ENCODE measurements at places on chromosomes 1 and 21.

DNA sequence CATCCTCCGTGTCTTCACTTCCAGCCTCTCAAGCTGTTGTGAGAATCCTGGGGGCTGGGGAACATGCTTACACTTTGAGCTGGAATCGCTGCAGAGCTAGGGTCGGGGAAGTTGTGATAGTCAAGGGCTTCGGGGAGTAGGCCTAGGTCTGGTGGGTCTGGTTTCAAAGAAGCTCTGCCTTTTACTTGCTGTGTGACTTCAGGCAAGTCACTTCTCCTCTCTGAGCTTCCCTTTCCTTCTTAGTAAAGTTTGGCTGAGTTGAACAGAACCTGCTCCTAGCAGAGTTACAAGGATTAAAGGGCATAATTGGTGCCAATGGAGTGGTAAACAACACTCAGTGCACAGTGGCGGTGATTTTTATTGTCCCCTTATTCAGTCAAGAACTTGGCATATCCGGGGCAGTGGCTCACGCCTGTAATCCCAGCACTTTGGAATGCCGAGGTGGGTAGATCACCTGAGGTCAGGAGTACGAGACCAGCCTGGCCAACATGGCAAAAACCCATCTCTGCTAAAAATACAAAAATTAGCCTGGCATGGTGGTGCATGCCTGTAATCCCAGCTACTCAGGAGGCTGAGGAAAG is 25.7 kb downstream of the ARHGEF19 start:
- no peak for DNase-seq

DNA sequence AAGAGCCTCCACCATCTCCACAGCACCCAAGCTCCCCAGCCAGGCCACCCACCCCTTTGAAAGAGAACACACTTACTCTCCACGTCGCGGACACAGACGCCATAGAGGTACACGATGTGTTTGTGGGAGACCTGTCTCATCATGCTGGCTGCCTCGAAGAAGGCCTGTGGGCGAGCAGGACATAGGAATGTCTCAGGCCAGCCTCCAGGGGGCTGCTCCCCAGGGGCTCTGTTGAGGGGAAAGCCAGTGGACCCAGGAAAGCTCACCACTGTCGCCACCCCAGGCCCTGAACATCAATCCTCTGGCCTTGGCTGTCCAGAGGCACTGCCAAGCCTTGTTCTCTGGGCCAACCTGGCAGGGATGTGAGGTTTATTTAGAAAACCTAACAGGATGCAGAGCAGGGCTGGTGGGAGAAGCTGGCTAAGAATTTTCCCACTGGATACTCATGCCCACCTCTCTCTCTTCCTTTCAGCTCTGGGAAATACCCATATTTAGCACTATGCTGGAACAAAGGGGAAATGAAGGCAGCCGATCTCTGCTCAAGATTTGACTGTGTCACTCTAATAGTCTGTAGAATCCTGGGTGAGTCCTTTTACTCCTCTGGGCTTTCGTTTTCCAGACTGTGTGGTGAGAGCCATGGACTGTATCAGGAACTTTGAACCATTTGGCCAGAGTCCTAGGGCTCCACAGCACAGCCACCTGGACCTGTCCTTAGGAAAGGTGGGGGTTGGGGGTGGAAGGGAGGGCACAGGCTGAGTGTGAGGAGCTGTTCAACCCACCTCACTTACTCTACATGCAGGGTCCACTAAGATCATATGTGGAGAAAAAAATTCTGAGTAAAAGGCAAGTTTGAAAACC is 101.9 kb downstream of the RAVER2 start:
- DNase-seq, result no peak

GRCh38 chr21:45579383-45580180 is 37.3 kb upstream of the SLC19A1 start:
- no peak for DNase-seq

GRCh38 chr21:45827302-45827692 is 154.3 kb upstream of the COL6A1 start:
- DNase-seq, result no peak

DNA sequence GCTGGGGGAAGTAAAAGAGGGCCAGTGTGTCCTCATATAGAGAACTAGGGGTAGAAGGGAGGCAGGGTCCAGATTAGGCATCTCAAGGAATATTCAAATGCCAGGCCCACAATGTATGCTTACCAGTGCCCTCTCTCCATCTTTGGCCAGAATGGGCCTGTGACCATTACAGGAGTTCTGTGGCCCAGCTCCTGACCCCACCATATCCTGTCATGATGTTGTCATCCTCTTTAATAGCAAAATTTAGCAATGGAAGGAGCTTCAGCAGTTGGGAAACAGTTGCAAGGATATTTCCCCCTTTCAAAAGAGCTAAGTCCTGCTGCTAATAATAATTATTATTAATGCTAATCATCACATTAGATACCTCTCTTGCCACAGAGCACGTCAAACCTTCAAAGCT is 49.3 kb upstream of the JUN start:
- DNase-seq, result no peak

DNA sequence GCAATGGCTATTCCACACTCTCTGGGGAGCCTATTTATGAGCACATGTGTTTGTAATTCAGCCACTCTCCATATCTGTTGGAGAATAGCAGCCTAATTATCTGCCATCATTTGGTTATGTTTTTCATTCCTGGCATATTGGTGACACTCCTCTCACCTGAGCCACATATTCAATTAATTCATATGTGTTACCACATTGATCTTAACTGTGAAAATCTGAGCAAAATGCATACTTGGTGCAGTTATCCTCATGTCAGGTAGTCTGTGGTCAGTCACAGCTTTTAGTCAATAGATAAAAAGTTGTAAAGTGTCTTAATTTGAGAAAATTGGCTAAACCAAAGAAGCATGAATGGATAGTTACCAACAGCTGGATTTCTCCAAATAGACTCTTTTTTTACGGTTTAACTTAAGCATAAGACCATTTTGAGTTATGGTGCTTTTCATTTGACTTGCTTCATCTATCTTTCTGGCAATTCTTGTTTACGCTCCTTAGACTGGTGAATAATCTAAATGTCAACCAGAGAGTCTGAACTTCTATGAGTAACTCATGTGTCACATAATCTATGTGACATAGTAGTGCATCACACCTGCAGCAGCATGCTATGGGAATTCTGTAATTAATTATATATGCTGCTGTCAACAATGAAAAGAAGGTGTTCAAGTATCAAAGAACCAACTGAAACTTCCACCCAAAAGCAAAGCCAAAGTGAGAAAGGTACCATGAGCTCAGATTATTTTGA is 187.7 kb upstream of the SGIP1 start:
- DNase-seq, result no peak

- DNase-seq, result no peak
Measured at GRCh38 chr21:22125581-22125980, 1127.4 kb downstream of the NCAM2 start.

DNA sequence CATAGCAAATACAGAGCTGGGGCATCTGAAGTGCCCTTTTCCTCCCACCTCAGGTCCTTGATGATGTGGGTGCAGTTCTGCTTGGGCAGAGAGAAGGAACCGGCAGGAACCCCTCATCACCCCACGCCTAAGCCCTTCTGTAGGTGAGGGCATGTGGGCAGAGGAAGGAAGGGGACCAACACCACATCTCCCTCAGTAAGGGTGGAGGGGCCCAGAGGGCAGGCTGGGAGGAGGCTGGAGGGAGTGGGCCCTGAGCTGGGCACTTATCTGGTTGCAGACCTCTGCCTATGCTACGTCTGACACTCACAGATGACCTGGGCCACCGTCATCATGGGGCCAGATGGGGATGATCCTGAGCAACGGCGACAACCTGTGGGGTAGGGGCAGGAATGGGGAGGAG is 11.0 kb downstream of the ZNF687 start:
- DNase-seq, result no peak

- no peak for DNase-seq
Measured at GRCh38 chr1:64584479-64584878, 114.5 kb downstream of the CACHD1 start.

DNA sequence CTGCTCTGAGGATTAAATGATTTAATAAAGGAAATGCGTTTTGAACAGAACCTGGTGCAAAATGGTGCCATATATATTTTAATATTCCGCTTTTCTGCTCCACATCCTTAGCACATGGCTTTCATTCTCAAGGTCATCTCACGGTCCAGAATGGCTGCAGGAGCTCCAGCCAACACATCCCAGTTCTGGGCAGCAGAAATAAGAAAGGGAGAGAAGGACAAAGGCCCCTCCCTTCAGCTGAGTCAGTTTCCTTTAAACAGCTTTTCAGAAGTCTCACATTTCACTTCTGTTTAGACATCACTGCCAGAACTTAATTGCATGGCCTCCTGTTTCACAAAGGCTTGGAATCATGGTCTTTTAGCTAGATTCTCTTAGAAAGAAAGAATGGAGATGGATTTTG is 75.2 kb upstream of the LRRN2 start:
- no peak for DNase-seq

GRCh38 chr1:227058321-227058751 is 118.2 kb downstream of the COQ8A start:
- DNase-seq, result peak; percentile 23

GRCh38 chr1:64343823-64344190 is 126.1 kb upstream of the CACHD1 start:
- no peak for DNase-seq

GRCh38 chr1:168092566-168093355 is 44.0 kb downstream of the GPR161 start:
- DNase-seq, result no peak

DNA sequence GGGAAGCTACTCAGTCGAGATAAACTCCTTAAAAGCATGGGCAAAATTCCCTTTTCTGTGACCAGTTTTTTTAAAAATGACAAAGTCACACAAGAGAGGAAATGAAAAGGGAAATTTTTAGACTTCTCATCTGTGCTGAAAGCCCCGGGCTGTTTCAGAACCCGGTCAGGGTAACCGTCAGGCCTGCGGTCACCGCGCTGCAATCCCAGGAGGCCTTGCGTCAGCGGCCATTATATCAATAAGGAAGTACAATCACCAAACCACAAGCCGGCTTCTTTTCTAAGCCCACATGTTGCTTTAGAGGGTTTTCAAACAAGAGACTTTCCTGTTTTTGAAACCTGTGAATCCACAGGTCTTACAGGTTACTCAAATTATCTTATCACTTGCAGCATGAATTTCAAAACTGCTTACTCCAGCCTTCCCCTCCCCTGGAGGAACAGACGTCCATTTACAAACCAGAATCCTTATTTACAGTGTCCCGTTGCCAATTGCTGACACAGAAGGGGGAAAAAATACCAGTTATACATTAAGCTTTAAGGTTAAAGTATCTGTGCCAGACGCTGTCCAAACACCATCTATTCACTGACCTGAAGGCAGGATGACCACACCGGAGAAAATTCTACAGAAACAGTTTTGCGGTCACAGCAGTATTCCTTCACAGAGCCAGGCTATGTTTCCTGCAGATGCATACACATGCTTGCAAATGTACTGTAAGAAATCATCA is 165.3 kb downstream of the TOMM20 start:
- peak; percentile 86 for DNase-seq

DNA sequence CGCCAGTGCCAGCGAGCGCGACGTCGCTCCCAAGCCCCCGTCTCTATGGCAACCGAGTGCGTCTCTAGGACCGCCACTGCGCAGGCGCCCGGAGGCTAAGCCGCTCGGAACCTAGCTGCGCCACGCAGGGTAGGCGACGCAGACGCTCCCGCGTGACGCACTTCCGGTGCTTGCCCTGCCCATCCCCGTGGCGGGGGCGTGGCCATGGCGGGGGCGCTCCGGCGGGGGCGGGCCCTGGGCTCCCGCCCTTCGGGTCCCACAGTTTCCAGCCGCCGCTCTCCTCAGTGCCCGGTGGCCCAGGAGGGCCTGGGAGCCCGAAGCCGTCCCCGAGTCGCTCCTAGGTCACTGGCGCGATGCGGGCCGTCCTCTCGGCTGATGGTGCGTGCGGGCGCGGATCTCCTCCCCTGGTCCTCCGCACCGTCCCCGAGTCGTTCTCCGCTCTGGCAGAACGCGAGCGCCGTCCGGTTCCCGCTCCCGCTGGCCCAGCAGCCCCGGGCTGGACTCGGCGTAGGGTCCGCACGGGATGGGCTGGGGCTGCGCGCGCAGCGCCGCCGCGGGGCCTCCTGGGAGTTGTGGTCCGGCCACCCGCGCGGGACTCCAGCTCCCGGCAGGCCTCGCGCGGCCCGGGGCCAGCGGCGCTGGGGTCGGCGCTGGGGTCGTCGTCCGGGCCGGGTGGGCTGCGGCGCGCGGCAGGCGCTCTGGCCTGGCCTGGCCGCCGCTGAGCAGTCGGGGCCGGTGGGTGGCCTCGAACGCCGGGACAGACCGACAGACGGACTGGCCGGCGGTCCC is at the start of gene MIB2:
Gene MIB2 (plus strand): TSS at position 245 of the 789 bp plus-strand sequence. CDS start 7,953 bp downstream, outside the sequence.
- DNase-seq, result peak; percentile 87

- DNase-seq, result peak; percentile 53
Measured at GRCh38 chr1:43776043-43776761, 68.9 kb downstream of the ST3GAL3 start.

DNA sequence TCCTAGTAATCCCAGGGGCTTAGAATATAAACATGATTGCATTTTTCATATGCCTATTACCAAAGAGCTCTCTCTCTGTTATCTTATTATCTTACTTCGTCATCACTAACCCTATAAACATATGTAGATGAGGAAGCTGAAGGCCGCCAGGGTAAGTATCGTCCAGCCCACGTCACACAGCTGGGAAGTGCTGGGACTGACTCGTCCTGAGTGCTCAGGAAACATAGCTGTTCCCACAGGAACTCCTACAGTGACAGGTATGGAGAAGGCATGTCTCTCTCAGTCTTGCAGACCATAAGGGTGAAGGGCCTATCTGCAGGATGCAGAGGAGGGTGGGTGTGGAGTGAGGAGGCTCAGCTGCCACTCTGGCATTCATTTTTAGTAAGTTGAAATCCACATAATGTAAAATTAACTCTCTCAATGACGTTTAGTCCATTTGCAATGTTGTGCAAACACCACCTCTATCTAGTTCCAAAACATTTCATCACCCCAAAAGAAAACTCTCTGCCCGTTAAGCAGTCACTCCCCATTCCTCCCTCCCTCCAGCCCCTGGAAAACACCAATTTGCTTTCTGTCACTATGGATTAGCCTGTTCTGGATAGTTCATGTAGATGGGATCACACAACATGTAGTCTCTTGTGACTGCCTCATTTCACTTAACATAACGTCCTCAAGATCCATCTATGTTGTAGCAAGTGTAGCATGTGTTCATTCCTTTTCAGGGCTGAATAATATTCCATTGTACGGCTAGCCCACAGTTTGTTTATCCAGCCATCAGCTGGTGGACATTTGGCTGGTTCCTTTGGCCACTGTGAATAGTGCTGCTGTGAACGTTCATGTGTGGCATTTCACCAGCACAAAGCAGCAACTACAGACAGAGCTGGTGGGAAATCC is 68.3 kb downstream of the TCP10L start:
- peak; percentile 98 for DNase-seq
